ENCODE measurements at places on chromosomes 16 and 17.

GRCh38 chr17:49194297-49194607, 16.1 kb downstream of the GNGT2 start:
- DNase-seq = no peak

GRCh38 chr16:10859020-10859419, 18.0 kb upstream of the CIITA start:
- DNase-seq = no peak

DNA sequence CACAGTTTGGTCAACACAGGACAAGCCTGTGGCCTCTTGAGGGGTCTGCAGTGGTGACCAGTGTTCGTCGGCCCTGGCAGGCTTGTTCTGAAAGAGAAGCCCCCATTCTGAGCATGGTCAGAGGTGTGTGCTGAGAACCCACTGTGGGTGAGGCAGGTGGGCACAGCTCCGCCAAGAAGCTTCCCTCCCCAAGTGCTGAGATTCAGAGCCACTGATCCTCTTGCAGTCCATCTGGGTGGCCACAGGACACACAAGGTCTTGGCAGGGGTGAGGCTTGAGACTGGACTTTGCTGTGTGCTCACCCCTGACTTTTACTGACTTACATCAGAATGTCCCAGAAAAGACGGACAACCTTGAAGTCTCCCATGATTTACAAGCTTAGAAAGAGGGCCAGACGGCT, 18.7 kb downstream of the MPRIP start:
- DNase-seq = no peak

GRCh38 chr17:7027335-7027734, 4.5 kb downstream of the BCL6B start:
- DNase-seq = no peak

- DNase-seq = no peak
These were observed 30.0 kb downstream of the SOX9 start for GRCh38 chr17:72150632-72151460.

GRCh38 chr17:72414032-72414396, 293.2 kb downstream of the SOX9 start:
- no peak for DNase-seq

DNA sequence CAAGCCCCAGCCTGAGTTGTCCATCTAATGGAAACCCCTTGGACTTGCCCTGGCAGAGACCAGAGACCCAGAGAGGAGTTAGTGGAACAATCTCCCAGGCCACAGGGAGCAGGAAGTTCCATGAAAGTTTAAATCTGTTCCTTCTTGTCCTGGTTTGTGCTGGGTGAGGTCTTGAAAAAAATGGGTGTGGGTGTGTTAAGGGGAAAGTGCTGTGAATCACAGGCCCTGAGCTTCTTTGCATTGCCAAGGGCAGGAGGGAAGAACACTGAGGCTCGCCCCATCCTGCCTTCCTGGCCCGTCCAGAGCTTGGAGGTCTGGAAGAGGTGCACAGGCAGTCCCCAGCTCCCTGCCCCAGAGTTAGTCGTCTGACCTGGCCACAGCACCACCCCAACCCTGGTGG, 2.3 kb downstream of the ADORA2B start:
- DNase-seq = no peak

GRCh38 chr17:40345994-40346764, 18.4 kb downstream of the GJD3 start:
- DNase-seq = no peak

GRCh38 chr17:19741832-19742457, 6.2 kb downstream of the ALDH3A1 start:
- DNase-seq = no peak

GRCh38 chr17:41263212-41263611, 2.0 kb upstream of the KRTAP9-6 start:
- no peak for DNase-seq

DNA sequence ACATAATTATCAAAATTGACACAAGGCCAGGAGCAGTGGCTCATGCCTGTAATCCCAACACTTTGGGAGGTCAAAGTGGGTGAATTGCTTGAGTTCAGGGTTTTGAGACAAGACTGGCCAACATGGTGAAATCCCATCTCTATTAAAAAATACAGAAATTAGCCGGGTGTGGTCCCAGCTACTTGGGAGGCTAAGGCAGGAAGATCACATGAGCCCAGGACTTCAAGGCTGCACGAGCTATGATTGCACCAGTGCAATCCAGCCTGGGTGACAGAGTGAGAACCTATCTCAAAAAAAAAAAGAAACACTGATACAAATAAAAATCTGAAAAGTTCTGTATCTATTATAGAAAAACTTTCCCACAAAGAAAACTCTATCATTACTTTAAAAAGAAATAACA, 15.5 kb downstream of the MYH10 start:
- DNase-seq = no peak

GRCh38 chr17:39132192-39132610, 19.2 kb downstream of the PLXDC1 start:
- DNase-seq = no peak

DNA sequence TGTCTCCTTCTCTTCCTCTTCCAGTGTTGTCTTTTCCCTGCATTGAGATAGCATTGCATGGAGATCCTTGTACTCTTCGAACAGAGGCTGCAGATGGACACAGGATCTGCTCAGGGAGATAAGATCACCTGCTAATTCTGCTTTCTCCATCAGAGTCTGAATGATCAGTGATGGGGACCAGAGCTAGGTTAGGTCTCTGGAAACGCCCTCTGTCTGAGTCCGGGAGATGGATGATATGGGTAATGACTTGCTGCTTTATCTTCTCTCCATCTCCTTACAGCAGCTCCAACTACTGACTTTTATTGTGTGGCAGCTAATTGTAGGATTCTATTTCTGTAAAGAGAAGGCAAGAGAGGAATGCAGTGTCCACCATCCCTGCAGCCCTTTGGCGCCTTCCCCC, 435.6 kb downstream of the WWOX start:
- no peak for DNase-seq

GRCh38 chr17:74274060-74274708, at the start of gene DNAI2:
Gene DNAI2 (plus strand): TSS chr17:74274234. CDS start chr17:74281818, 7,584 bp downstream.
- DNase-seq = no peak

Data from naive thymus-derived CD4-positive, alpha-beta T cell (primary cell).